Mesothelial cell of epicardium (in vitro differentiated cells): ENCODE measurements at places on chromosomes 13 and 19. TPM values are rescaled to one million over a fixed set of nuclear protein-coding genes. Genes with fewer than 3 reads are reported as not detected.

The SLC7A10 gene
- 0.91 to 1.1 TPM (median 0.92 TPM) in 3 replicates for total RNA-seq

The GET3 gene
- 44.6 to 49.8 TPM (median 46.9 TPM) in 3 replicates for total RNA-seq

DNA sequence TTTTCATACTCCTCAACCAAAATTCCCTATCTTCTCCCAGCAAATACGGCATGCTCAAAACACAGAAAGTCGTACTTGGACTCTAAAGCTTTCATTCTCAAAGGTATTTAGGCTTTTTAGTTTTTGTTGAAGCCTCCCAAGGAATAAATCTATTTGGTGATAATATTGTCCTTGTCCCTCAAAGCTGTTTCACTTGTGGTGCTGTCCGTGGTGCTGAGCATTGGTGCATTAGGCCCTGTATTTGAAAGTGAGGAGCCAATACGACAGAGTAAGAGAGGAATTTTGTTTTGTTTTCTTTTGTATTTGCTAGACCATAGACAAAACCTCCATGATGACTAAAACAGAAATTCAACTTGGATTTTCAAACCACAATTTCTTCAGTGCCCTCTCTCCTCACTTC, 3.2 kb upstream of the LGALS13 start:
- DNase-seq, result peak; percentile 59

GRCh38 chr19:39110263-39110967, 15.2 kb upstream of the PAK4 start:
- no peak overlapping the region for H3K4me3 ChIP-seq
- H3K4me1 ChIP-seq, result peaks cover 19% of the 10 kb centered on the region
- H3K36me3 ChIP-seq, result no peaks in the 10 kb centered on the region
- peaks cover 7% of the 10 kb centered on the region for H3K27me3 ChIP-seq
- DNase-seq, result no peak
- peak overlapping the region; percentile 21 for H3K27ac ChIP-seq

DNA sequence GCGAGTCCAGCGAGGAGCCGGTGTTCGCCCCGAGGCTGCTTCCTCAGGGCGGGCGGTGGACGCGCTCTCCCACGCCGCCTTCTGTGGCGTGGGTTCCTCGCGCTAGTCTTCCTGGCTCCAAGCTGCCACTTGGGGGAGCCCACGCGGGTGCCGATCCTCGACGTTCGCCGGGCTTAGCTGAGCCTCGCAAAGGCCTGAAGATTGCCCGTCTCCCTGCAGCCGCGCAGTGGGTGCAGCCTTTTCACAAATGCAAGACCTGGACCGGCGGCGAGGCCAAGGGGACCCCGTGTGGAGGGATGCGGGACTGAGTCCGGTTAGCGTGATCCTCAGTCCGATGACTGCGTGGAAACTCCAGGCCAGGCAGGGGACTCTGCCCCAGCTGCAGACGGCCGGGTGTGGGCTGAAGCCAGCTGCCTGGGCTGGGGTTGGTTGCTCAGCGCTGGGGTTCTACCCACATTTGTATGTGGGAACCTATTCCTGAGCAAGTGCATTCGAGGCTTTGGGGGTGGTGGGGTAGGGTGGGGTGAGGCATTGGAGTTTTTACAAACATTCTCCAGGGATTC, 16.6 kb upstream of the LRP3 start:
- H3K27ac ChIP-seq, result peak overlapping the region; percentile 95
- no peak for DNase-seq
- peaks cover 3% of the 10 kb centered on the region for H3K27me3 ChIP-seq
- peaks cover 25% of the 10 kb centered on the region for H3K4me1 ChIP-seq
- H3K4me3 ChIP-seq, result peak overlapping the region; percentile 96

GRCh38 chr19:46426506-46427162, 2.1 kb downstream of the PNMA8C start:
- H3K36me3 ChIP-seq, result no peaks in the 10 kb centered on the region
- H3K27me3 ChIP-seq, result peaks cover 21% of the 10 kb centered on the region
- peak; percentile 78 for DNase-seq
- peak overlapping the region; percentile 93 for H3K27ac ChIP-seq
- peaks cover 36% of the 10 kb centered on the region for H3K4me1 ChIP-seq

DNA sequence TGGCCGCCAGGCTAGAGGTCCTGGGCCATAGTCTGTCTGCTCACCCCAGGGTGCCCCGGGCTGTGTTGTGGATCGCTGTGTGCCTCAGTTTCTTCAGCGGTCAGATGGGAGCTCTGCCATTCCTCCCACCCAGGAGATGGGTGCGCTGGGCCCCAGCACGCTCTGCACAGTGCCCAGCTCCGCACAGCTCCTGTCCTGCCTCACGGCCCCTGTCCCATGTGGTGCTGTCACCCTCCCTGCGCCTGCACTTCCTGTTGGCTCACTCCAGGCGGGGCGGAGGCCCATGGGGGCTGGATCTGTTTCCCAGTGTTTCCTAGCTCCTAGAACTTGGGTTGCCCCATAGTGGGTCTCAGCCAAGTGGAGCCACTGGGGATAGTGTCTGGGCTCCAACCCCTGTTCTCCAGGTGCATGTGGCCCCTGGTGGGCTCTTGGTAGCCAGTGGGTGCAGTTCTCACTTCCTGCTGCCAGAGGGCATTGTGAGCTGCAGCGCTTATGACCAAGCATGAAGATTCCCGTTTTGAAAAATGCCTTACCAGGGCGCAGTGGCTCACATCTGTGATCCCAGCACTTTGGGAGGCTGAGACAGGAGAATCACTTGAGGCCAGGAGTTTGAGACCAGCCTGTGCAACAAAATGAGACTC, 69.8 kb downstream of the KDM4B start:
- peaks cover 8% of the 10 kb centered on the region for H3K4me1 ChIP-seq
- H3K27me3 ChIP-seq, result no peaks in the 10 kb centered on the region
- H3K36me3 ChIP-seq, result peaks cover 27% of the 10 kb centered on the region
- H3K4me3 ChIP-seq, result no peak overlapping the region
- DNase-seq, result no peak
